ENCODE measurements at places on chromosomes 2 and 18.

DNA sequence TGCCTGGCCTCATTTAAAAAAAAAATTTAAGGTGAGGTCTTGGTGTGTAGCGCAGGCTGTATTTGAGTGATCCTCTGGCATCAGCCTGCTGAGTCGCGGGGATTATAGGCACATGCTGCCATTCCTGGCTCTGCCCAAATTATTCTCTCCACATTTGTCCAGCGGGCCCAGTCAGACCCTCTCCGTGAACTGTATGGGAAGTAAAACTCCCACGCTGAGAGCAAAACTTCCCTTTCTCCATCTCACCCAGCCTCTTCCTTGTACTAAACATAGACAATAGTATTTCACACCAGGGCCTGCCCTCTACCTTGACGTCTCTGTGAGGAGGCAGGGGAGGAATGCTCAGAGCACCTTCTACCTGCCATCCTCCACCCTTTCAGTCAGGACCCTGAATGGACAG is 37.0 kb downstream of the EIF4E2 start:
- no peak for DNase-seq

DNA sequence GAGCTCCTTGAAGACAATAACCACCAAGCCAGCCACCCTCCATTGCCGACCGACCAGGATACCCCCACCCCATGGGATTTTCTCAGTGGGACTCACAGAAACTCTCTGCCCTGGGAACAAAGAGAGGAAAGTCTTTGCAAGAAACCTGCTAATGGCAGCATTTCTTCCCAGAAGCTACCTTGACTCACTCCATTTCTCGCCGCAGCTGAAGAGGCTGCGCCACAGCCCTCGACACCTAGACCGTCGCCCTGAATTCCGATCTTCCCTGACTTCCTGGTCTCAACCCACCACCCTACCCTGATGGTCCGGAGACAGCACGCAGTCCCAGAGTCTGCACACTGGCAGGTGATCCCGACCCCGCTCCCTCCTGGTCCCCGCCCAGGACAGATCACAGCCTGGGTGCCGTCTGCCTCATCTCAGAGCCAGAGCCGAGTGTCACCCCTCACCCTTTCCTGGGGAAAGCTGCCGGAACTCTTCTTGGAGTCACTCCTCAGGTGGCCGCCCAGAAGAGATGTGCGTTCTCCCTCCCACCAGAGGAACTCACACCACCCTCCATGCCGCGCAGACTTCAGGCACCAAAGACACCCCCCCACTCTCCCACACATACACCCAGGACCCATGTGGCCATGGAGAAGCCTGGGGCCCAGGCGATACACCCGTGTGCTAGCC is 24.6 kb downstream of the AQP12A start:
- DNase-seq, result no peak

- no peak for DNase-seq
Observed at GRCh38 chr18:48617844-48618497, 79.1 kb downstream of the CTIF start.

GRCh38 chr2:100252811-100253698 is 69.2 kb downstream of the LONRF2 start:
- DNase-seq, result no peak

GRCh38 chr2:22600999-22601398 is 784.0 kb upstream of the KLHL29 start:
- no peak for DNase-seq

GRCh38 chr18:42114310-42114943 is 159.4 kb downstream of the PIK3C3 start:
- DNase-seq, result peak; percentile 49

- no peak for DNase-seq
Observed at GRCh38 chr18:79366177-79367094, 29.3 kb upstream of the NFATC1 start.

GRCh38 chr2:234689911-234690379 is 193.1 kb upstream of the ARL4C start:
- no peak for DNase-seq

- DNase-seq, result no peak
Observed at GRCh38 chr2:227115761-227116160, 48.2 kb downstream of the COL4A4 start.

- DNase-seq, result no peak
Observed at GRCh38 chr2:205564346-205565141, 117.8 kb upstream of the NRP2 start.

DNA sequence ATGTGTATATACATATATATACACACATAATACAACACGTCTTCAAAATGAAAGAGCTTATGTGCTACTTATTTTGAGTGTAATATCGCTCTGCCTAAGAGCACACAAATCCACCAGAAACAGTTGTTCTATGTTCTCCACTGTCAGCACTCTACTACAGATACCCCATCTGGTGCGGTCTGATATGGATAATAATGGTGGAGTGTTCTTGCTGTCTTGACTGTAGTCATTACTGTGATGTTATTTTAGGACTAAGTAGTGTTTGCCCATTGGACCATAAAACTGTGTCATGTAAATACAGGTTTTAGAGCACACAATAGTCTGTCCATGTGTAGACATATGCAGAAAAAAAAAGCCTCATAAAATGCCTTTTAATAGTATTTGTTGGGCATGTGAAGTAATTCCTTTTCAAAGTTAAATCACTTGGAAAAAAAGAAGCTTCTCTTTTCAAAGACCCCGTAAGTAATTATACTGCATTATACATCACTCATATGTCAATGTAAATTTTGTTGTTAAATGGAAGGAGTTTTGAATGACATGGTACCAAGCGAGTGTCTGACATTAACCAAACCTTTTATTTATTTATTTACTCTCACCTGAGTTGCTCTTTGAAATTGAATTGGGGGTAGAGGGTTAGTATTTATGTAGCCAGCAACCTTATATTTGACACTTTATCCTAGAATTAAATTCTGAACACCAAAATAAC is 1249.2 kb upstream of the ZEB2 start:
- DNase-seq, result no peak

- no peak for DNase-seq
Observed at GRCh38 chr2:38948387-38948882, 58.8 kb downstream of the ARHGEF33 start.

DNA sequence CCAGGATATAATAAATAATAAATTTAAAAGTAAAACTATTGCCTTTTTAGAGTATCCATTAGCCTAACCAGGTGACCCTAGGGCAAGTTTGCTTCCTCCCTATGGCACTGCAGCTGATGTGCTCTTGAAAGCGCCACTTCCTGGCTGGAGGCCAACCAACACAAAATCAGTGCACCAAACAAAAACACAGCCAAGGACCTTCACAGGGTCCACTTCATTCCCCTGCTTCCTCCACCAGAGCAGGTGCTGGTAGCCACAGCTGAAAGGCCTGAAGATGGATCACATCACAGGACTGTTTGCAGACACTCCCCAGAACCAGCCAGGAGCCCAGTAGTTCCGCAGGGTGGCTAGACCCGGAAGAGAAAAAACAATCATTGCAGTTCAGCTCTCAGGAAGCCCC is 108.8 kb downstream of the TWIST2 start:
- DNase-seq, result no peak

DNA sequence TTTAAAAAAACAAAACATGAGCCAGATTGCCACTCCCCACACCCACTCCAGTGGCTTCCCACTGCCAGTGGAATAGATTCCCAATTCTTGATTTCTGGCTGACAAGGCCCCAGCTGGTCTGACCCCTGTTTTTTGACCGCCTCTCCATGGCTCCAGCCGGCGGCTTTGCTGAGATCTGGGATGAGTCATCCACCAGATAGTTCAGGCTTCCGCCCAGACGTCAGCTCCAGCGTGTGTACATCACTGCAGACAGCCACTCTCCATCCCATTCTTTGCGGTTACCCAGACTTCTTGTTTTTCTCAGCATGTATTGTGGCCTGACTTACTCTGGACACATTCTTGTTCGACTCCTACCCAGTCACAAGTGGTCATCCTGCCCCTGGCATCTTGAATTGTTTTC is 227.9 kb downstream of the GBX2 start:
- DNase-seq, result no peak

GRCh38 chr2:61182059-61182383 is 20.0 kb downstream of the C2orf74 start:
- no peak for DNase-seq

- DNase-seq, result no peak
Observed at GRCh38 chr2:33247365-33247764, 229.1 kb upstream of the RASGRP3 start.

DNA sequence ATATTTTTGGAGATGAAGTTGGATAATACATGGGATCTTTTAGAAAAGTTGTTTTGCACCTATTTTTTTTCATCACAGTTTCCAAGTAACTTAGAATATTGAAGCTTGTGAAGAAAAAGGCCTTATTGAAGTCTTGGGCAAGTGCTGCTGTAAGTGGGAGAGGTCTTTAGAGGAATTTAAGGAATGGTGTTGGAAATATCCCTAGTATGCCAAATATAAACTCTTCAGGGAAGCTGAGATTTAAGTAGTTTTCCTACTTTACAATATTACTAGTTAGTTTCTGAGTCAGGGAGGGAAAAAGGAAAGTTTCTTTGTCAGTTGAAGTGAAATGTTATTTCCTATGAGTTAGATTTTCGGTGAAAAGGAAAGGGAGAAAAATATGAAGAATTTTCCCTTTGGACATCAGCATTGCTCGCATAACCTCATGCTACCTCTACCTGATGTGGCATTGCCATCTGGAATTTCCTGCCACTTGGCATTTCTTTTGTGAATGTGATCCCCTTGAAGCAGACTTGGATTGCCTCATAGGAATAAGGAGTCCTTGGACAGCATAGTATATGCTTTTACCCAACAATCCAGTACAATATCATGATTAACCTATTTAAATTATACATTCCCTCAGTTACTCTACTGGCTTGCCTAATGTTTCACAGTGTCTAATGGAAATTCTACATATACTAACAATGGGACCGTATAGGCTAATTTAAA is 12.1 kb downstream of the PLEKHH2 start:
- DNase-seq, result no peak

GRCh38 chr2:116687371-116687770 is 1127.1 kb upstream of the DDX18 start:
- DNase-seq, result no peak

DNA sequence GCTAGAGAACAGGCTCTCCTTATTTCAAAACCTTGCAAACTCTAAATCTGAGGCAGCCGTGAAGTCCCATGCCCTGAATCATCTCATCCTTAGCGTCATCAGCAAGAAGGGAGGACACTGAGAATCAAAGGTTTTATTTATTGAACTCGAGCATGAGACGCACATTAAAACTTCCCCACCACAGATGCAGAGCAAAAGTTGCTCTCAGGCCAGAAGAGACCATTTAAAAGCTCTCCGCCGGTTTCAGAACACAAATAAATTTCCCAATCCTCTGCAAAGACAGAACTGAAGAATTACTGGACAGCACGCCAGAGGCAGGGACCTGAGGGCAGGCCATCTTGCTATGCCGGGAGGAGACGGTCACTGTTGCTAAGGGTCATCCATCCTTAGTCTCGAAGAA is 1.3 kb downstream of the AMMECR1L start:
- no peak for DNase-seq

- DNase-seq, result no peak
Observed at GRCh38 chr2:10243926-10244270, 58.8 kb upstream of the HPCAL1 start.

- no peak for DNase-seq
Observed at GRCh38 chr18:44747157-44747556, 66.5 kb downstream of the SETBP1 start.

- no peak for DNase-seq
Observed at GRCh38 chr2:14543284-14543683, 89.2 kb upstream of the LRATD1 start.

- DNase-seq, result no peak
Observed at GRCh38 chr18:36735130-36735529, 93.7 kb downstream of the TPGS2 start.
